ENCODE measurements at places on chromosomes 1 and 21.
A peak's percentile ranks its signal among the peaks of the same experiment; 100 is the strongest.

DNA sequence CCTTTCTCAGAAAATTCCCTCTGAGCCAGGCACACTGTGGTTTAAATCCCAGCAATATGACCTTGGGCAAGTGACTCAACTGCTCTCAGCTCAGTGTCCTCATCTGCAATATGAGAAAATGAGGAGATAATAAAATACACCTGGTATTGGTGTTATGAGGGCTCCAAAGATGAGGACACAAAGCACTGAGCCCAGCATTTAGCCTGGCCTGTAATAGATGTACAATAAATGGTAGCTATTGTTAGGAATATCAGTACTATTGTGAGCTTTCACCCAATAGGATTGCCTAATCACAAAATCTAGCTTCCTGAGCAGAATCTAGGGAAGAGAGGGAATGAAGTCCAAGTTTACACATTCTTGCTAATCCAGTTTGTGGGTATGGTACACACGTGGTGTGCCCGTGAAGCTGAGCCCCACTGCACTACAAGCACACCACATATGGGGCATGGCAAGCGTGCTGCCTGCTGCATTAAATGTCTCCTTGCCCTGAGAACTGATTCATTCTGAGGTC lies 24.3 kb upstream of the SLC30A1 start:
- no peak for DNase-seq

DNA sequence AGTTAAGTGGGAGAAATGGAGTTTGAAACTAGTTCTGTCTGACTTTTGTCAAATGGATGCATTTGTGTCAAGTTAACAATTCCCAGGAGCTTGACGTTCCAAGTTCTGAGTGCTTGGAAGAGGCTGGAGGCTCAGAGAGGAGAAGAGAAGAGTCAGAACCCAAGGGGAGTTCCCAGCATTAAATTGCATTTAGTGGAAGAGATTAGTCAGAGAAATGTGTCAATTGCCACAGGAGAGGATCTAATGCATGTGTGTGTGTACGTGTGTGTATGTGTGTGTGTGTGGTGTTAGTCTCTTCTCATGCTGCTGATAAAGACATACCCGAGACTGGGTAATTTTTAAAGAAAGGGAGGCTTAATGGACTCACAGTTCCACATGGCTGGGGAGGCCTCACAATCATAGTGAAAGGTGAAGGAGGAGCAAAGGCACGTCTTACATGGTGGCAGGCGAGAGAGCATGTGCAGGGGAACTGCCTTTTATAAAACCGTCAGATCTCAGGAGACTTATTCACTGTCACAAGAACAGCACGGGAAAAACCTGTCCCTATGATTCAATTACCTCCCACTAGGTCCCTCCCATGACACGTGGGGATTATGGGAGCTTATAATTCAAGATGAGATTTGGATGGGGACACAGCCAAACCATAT lies 101.5 kb upstream of the TMEM51 start:
- no peak for DNase-seq

GRCh38 chr1:153959454-153959853 lies 1.0 kb upstream of the CRTC2 start:
- no peak for DNase-seq

DNA sequence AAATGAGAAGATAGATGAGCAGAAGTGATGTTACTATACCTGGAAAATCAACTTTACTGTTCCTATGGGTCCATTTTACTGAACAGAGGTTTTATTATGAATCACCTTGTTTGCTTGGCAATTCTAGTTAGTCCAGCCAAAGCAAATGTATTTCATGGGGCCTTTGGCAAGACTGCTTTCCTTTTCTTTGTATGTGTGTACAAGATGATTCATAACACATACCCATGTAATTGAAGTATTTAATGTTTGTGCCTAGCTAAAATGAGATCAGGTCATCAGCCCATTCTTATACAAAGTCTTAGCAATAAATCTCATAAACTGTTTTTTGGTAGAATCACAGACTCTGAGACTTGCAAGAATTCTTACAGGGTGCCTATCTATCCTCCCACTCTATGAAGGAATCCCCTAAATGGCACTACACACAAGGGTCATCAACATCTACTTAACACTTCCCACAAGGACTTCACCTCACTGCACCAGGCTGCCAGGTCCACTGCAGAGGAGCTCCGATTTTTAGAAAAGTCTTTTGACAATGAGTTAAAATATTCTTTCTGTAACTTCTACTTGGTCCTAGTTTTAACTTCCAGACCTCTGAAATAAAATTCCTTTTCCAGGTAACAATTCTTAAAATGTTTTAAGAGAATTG lies 58.5 kb downstream of the LPAR3 start:
- DNase-seq: no peak

DNA sequence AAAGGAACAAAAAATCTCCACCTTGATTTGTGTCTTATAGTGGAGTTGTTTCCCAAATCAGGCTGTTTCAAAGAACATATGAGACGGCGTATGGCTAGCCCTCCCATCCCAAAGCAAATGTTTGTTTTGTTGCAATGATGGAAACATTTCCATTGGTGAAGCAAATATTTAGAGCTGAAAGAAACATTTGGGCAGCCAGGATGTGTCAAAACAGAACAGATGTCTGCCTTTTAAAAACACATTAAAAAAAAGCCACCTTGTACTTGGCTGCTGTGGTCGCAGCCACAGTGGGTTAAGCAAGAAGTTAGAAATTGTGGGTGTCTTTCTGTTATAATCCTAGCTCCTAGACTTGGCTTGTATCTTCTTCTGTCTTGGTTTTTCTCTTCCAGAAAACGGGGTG lies 116.3 kb downstream of the PEX14 start:
- no peak for DNase-seq

GRCh38 chr1:55706397-55706796 lies 491.2 kb upstream of the USP24 start:
- DNase-seq: no peak

- DNase-seq: no peak
Observed at GRCh38 chr1:160006312-160006940, 25.4 kb downstream of the PIGM start.

DNA sequence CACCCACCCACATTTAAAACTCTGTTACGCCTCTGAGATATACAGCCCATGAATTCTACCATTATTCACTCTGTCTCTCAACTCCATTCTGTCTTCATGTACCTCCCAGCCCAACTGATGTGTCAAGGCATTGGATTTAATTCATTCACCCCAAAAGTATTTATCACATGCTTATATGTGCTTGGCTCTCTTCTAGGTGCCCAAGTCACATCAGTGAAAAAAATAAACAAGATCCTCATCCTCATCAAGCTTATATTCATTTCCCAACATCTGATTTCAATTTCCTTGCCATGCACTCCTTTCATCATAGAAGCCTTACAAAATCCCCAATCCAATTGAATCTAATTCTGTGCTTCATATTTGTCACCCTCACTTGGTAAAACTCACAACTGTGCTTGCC lies 967.6 kb downstream of the LTN1 start:
- DNase-seq: no peak

- DNase-seq: no peak
Observed at GRCh38 chr1:60329651-60330050, 256.1 kb upstream of the C1orf87 start.

GRCh38 chr1:246051909-246052518 lies 455.1 kb downstream of the SMYD3 start:
- DNase-seq: no peak

DNA sequence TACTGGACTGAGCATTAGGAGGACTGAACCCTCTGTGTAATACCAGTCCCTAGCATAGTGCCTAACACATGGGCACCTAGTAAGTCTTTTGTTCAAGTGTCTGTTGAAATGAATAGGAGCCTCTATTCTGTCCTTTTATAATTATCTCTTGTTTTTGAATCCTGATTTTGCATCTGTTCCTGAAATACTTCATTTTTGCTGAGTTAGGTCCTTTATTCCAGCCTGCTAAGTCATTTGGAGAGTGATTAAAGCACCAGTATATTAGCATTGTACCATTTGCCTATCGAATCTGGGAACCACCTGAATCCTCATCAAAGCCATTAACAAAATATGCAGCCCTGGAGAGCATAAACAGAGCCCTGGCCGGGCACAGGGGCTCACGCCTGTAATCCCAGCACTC lies 32.3 kb downstream of the YARS1 start:
- no peak for DNase-seq

DNA sequence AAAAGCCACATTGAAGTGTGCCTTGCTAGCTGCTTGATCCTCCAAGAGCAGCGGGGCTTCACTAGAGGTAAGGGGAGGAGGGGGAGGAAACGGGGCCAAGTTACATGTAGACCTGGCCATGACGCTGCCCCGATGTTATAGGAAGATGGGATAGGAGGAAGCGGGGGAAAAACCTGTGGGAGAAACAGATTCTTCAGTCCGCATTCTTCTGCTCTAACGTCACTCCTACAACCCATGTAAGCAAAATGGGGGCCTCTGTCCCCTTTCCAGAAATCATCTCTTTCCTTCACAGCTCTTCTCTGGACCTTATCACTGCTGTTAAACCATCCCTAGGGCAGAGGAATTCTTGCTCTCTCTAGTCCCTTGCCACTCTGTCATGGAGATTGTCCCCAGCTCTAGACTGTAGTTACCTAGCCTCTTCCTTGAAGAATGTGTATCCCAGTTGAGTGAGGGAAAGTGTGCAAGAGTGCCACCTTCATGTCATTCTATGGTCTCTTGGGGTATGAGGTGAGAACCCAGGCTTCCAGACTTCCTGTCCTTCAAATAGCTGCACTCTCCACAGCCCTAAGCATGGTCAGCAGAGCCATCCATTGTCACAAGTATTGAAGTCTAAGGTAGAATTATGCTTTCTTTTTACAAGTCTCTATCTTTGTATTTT lies 11.4 kb downstream of the PLEKHO1 start:
- DNase-seq: no peak

DNA sequence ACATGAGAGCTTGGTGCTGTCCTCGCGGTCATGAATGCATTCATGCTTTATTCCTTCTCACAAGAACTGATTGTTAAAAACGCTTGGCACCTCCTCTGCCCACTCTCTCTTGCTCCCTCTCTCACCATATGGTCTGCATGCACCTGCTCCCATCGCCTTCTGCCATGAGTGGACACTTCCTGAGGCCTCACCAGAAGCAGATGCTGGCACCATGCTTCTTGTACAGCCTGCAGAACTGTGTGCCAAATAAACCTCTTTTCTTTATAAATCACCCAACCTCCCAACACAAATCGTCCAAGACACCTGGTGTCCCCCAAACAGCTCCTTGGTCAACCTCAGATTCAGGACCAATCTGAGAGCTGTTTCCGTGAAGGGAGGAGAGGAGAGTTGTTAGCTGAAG lies 43.3 kb upstream of the PCBP3 start:
- DNase-seq: no peak

GRCh38 chr21:45510466-45510955 lies 31.7 kb downstream of the SLC19A1 start:
- DNase-seq: no peak

DNA sequence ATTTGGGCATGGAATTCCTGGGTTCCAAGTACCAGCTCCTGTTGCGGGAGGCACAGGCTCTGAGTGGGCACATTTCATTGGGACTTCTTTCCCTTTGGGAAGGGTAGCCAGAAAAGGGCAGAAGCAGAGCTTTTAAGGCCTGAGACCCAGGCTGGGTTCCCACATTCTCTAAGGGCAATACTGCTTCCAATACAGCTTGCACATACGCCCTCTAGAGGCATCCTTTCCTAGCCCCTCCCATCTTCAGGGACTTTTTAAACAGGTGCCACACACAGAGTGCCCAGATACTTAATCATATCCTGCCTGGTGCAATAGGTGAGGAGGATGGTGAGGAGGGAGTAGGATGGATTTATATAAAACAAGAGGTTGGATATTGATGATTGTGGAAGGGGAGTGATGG lies 5.7 kb downstream of the GPR88 start:
- no peak for DNase-seq

DNA sequence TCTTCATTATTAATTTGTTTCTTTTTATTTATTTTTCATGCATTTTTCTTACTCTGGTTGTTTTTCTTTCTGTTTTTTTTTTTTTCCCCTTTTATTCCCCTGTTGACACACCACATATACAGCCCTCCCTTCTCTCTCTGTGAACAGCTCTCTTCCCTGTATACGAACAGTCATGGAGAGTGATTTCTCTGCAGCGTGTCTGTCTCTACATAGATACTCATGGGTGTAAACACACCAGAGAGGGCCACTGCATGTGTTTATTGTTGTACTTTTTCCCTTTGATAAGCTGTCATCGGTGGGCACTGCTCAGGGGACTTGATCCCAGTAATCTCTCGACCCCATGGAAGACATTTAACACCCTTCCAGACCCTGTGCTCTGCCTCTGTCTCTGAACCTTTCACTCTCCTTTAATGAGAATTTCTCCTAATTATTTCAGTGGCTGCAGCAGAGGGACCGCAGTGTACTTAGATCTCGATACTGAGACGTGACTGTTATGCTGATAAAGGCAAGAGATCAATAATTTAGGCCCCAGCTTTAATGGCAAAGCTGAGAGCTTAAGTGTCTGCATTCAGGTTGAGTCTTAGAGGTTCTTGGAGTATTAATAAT lies 113.1 kb downstream of the PBX1 start:
- no peak for DNase-seq

DNA sequence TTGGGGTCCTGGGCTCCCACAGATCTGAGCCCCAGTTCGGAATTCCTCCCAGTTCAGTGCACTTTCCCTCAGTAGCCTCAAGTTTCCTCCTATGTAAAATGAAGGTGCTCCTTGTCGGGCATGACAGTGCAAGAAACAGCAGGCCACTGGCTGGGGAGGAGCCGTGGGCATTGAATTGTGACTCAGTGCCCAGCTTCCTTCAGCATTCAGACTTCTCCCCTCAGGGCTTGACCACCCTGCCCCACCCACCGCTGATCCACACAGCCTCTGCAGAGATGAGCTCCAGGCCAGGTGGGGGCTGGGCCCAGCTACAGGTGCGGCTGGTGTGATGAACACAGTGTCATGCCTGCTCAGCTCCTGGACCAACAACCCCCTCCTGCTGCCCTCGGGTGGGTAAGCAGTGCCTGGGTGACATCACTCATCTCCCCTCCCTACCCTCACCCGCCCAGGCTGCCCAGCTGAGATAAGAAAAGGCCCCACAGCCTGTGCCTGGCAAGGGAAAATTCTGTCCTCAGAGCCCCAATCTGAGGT lies 4.9 kb downstream of the MOB3C start:
- DNase-seq: no peak

- DNase-seq: no peak
Observed at GRCh38 chr1:13700521-13701270, 708 bp downstream of the PRDM2 start.

DNA sequence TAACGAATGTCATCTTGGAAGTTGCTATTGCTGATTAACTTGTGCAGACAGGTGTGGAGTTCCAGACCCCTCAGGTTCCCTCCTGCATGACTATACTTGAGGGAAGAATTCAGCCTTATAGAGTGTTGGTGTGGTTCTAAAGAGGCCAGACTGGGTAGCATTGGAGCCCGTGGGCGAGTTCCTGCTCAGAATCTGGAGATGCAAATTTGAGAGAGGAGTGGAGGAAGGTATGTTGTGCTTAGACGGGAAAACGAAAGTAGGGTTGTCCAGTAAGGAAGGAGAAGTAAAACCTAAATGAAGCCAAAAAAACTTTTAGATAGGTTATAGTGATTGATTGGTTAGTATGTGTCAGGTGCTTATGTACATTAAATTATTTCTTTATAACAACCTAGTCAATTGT lies 79.2 kb downstream of the ZNF326 start:
- no peak for DNase-seq

GRCh38 chr1:209850342-209850979 lies 22.7 kb downstream of the UTP25 start:
- DNase-seq: peak; percentile 66

- DNase-seq: no peak
Observed at GRCh38 chr1:91765293-91765692, 120.7 kb downstream of the TGFBR3 start.
